ENCODE measurements at places on chromosomes 7 and 10. TPM values are rescaled to one million over a fixed set of nuclear protein-coding genes. Genes with fewer than 3 reads are reported as not detected.

CNNM1 gene
- 3.1 TPM for total RNA-seq

SPDYE3 gene
- not detected for total RNA-seq

GLRX3 gene
- 49.0 TPM for total RNA-seq

ITIH5 gene
- 14.3 TPM for total RNA-seq

MYH16 gene
- total RNA-seq: not detected

NPSR1 gene
- not detected for total RNA-seq
